ENCODE measurements at places on chromosomes 2 and 18.

DNA sequence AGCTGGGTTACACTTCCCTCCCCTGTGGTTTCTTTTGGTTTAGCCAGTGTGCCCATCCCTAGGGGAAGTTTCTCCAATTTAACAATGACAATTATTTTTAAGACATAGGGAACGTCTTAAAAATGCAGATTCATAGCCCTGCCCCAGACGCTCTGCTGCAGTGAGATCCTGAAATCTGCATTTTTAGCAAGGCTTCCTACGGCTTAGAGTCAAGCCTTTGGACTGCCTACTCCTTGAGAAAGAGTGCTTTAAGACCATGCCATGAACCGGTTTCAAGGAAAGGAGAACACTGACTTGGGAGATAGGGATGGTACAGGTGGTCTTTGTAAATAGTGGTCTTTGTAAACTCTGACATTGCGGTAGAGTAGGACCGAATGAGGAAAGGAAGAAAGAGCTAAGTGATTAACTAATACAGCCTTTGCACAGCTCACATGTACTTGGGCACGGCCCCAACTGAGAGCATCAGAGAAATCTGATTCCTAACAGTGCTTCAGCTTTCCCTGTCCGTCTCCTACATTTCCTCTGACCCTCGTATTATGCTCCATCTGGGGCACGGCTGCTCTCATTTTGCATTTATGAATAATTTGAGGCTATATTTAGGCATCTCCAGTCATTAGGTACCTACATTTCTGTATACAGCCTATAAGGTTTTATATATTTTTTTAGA is 217.6 kb upstream of the TANK start:
- no peak for DNase-seq

DNA sequence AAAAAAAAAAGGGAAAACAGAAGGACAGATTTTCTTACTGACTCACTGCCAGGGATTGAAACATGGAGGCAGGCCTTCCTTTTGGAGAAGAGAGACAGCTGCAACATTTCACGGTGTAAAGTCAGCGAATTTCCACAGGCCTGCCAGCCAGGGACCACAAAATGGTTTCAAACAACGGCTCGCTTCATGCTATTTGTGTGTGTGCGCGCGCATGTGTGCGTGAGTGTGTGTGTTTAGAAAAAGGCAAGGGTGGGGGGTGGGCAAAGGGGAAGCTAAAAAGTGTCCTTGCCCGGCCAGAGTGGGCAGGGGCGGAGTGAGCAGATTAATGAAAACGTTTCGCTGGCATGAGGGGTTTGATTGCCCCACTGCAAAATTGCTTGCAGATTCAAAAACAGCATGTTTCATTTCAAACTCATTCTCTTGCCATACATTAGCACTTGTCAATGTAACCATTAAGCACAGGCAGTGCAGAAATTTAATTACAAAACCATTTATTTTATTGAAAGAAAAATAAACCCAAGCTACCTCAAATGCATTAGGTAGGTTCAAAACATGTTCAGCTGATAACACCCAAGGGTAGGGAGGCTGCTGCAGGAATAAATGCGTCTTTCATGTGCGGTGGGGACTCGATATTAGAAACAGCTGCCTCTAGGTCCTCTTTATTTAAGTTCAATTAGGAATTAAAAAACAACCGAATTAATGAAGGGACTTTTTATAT is 182.1 kb upstream of the SIX2 start:
- peak; percentile 51 for DNase-seq

- peak; percentile 14 for DNase-seq
Observed at GRCh38 chr18:52348209-52348608, 8.2 kb downstream of the DCC start.

DNA sequence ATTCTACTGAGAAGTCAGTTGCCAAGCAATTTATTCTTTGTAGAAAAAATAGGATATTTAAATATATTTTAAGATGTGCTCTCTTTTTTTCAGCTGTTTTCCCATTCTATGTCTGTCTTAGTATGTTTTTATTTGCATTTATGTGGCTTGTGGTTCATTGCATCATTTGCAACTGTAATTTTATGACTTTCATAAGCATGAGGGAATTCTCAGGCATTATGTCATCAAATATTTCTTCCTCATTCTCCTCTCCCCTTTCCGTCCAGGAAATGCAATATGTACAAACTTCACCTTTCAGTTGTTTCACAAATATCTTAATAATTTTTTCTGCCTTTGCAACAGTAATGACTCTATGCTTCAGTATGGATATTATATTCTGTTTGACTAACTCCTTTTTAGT is 560.2 kb upstream of the LRATD1 start:
- no peak for DNase-seq

DNA sequence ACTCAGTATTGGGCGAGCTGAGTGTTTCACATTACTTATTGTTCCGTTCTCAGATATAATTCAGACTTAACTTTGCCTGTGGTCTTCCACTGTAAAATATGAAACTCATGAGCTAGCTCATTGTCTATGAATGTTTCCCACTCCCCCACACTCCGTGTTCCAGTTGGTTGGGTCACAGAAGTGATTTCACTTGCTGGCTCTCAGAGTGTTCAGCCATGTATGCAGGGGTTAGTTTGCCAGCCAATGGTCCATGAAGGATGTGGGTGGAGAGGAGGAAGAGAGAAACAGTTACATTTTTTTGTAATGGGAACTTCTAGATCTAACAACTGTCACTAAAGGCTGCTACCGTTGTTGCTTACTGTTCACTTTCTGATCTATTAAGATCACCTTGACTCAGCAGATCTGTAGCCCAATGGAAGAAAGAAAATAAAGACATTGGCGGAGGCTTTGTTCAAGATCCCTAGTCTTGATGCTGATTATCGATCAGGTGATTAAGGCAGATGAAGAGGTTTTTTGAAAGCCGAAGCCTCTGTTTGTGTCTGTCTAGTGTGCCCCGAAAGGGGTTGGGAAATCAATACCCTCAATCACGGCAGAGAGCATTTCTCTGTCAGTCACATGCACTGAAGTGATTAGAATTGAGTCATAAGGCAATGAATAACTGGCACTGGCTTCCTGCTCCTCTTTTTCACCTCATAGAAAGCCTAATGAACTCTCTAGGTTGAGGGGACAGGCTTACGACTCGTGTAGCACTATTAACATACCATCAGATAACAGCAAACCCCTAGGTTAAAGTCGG is 279.7 kb upstream of the FIGN start:
- peak; percentile 22 for DNase-seq

GRCh38 chr2:103448495-103448894 is 686.7 kb downstream of the TMEM182 start:
- DNase-seq, result no peak

DNA sequence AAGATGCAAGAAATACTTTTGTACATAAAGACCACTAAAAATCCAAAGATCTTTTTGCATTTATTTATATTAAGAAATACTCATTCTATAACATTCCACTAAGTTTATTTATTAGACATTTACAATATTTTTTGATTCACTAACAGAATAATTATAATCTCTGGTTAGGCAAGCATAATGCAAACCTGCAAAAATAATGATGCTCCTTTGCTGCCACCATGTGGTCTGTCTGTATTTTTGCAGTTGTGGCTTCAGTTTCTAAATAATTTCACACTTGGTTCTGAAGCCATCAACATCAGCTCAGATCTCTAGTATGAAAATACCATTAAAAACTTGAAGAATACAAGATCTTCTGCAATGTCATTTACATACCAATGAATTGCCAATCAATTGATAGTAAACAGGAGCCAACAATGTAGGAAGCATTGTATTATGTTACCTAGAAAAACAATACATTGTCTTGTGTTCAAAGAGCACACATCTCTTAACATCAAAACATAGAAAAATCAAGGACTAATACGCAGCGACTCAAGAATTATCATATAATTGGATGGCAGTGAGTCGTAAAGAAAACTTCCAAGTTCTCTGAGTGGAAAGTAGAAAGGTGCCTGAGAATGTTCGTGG is 28.8 kb upstream of the WDR75 start:
- peak; percentile 66 for DNase-seq

- DNase-seq, result peak; percentile 93
Observed at GRCh38 chr18:12741351-12741750, 38.5 kb downstream of the PSMG2 start.

GRCh38 chr2:28650266-28650584 is 101.4 kb upstream of the PPP1CB start:
- no peak for DNase-seq

GRCh38 chr18:3649135-3649632 is 199.2 kb downstream of the TGIF1 start:
- no peak for DNase-seq

- DNase-seq, result no peak
Observed at GRCh38 chr18:58512648-58513588, 116.0 kb downstream of the ALPK2 start.

DNA sequence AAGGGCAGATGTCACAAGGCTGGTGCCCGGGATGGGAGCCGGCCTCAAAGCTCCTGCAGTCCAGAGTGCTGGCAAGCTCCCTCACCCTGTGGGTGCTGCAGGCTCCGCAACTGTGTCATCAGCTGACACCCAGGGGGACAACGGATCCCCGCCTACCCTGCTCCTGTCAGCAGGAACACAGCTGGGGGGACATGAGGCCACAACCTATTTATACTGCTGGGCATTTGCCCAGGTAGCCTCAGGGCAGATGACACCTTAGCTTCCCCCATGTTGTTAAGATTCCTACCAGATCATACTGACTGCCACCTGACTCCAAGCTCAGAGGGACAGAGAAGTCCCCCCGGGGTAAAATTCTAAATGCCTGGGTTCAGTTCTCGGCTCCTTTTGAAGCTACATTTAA is 1.2 kb downstream of the ANKRD23 start:
- DNase-seq, result no peak

GRCh38 chr18:45765796-45766195 is 41.8 kb downstream of the SLC14A1 start:
- DNase-seq, result peak; percentile 48

DNA sequence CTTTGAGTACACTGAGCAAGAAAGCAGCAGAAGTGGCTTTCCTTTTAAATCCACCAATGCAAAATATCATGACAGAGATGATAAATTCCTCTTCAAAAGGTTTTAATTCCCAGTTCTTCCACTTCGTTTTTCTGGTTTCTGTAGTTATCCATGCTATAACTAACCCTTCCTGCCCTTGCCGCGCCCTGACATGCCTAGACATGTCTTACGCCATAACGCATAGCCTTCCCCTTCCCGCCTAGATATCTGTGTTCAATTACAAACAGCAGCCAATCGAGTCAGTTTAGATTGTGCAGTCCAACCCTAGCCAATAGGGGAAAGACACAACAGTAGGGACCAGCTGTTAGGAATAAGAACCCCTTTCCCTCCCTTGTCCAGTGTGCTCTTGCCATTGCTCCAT is 16.1 kb downstream of the PRPF40A start:
- no peak for DNase-seq

DNA sequence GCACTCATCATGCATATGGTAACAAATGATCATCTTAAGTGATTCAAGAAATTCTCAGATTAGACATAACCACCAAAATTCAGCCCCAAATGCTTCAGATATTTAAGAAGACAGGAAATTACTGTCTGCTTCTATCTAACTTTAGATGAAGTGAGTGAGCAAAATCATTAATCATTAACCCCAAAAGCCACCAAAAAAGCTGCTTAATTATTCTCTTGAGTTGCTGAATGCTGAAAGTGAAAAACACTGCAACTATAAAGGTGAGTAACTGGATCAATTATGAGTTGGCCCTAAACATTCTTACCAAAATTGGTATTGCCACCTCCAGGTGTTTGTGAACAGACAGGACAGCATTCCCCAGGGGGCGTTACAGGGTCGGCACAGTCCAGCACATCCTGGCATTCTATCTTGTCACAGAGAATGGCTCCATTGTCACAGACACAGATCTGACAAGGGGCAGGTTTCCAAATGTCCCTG is 69.6 kb downstream of the COL5A2 start:
- DNase-seq, result peak; percentile 55

GRCh38 chr2:226411205-226411604 is 388.4 kb downstream of the IRS1 start:
- DNase-seq, result no peak

- peak; percentile 33 for DNase-seq
Observed at GRCh38 chr2:23460228-23460627, 75.2 kb downstream of the KLHL29 start.

- no peak for DNase-seq
Observed at GRCh38 chr2:211939177-211939576, 599.4 kb downstream of the ERBB4 start.

- no peak for DNase-seq
Observed at GRCh38 chr2:71544919-71545571, 91.7 kb downstream of the DYSF start.

GRCh38 chr2:221518201-221518934 is 53.7 kb downstream of the EPHA4 start:
- DNase-seq, result no peak

- no peak for DNase-seq
Observed at GRCh38 chr18:2680216-2680792, 24.8 kb downstream of the SMCHD1 start.

- DNase-seq, result no peak
Observed at GRCh38 chr2:88626171-88627054, 851 bp downstream of the EIF2AK3 start.

DNA sequence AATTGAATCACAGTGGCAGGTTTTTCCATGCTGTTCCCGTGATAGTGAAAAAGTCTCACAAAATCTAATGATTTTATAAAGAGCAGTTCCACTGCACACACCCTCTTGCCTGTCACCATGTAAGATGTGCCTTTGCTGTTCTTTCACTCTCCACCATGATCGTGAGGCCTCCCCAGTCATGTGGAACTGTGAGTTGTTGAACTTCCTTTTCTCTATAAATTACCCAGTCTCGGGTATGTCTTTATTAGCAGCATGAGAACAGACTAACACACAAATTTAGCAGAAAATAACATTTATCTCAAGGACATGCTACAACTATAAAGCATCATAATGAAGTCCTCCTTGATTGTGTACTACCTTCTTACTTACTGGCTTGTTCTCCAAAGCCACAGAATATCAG is 1526.0 kb downstream of the LRP1B start:
- no peak for DNase-seq

DNA sequence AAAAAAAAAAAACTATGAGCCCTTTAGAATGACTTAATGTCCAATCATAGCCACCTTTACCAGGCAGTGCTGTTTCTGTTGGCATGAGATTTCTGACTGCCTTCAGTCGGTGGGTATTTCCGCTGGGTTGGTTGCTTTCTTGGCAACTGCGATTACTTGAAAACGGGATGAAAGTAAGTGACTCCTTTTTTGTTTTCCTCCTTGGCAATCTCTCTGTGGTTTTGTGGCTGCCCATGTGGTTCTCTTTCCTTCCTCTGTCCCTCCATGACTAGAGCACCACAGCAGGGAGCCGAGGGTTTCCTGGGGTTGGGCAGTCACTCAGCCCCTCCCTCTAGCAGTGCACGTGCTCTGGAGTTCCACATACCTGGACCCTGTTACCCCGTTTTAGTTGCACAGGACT is 112.1 kb downstream of the KLHL29 start:
- peak; percentile 60 for DNase-seq

DNA sequence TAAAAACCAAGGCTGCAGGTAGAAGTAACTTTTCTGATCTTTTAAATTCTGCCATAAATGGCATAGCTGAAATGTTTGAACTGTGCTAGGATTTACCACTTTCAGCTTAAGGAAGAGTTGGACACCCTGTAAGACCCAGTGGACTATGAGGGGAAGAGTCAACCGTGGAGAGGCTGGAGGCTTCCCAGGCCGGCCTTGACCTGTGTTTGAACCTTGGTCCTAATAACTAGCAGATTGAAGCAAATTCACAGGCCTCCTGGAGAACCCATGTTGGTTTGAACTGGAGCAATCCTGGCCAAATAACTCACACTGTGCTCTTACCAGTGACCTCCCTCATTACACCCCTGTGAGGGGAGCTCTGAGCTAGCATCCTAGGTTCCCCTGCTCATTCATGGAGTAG is 87.2 kb upstream of the ALPP start:
- DNase-seq, result no peak
